Omental fat pad (tissue), 4 donors: ENCODE measurements at places on chromosomes 6 and 20.

- DNase-seq = no peak
These were observed 11.8 kb downstream of the FAM83D start for GRCh38 chr20:38937978-38938473.

GRCh38 chr6:149895833-149896271, 2.1 kb downstream of the RAET1E start:
- no peak for DNase-seq

DNA sequence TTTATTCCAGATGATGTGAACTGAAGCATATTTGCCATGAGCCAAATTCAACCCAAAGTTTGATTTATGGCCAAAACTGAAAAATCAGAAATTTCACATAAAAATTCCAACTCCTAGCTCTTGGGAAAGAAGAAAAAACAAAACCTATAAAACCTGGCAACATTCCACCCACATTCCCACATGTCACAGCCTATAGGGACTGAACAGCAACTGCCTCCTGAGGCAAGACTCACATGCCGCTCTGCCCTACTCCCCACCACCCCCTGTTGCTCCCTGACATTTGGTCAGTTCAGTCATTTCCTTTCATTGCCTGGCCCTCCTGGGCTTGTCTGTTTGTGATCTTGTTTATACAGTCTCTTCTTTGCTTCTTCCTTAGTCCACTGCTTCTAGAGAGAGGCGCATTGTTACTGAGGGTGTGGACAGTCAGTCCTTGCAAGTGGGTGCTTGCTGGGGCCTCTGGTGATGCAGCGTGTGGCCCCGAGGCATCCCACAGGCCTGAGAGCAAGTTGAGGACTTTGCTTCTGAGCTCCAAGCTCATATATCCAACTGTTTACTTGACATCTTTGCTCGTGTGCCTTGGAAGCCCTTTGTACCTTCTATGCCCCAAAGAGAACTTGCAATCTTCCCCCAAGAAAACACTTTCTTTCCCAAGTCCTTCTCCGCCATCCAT, 31.4 kb downstream of the NFATC2 start:
- DNase-seq = no peak

DNA sequence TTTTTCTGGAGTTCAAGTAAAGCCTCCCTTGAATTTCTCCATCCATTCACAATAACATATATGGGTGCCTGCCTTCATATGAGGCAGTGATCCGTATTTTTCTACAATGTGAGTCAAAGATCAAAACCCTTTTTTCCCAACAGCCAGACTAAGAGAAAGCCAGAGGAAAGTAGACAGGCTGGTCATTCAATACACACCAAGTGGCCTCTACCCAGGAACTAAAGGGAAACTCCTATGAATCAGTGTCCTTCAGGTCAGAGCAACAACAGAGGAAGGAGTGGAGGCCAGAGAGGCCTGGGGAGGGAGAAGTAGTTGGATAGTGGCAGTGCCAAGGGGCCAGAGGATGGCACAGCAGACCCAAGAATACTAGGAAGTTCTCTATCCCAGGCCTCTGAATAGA, 23.8 kb downstream of the SIM1 start:
- no peak for DNase-seq

DNA sequence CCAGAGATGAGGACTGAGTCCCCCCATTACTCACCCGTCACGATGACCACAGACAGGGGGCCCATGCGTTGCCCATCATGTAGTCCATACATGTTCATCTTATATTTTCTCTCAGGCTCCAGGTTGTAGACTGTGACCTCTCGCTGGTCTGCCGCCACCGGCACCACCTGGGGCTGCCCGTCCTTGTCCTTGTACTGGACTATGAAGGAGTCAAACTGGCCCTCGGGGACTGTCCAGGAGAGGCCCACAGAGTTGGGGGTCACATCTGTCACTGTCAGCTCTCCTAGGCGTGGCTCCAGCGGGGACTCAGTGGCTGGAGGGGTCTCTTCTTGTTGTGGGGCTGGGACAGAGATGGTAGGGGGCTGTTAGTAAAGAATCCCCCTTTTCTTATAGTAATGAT, 35.4 kb downstream of the CYP21A2 start:
- DNase-seq = no peak

GRCh38 chr20:43548273-43548880, 10.4 kb upstream of the SGK2 start:
- DNase-seq = no peak

GRCh38 chr20:38806855-38807655, 1.6 kb downstream of the PPP1R16B start:
- no peak for DNase-seq

DNA sequence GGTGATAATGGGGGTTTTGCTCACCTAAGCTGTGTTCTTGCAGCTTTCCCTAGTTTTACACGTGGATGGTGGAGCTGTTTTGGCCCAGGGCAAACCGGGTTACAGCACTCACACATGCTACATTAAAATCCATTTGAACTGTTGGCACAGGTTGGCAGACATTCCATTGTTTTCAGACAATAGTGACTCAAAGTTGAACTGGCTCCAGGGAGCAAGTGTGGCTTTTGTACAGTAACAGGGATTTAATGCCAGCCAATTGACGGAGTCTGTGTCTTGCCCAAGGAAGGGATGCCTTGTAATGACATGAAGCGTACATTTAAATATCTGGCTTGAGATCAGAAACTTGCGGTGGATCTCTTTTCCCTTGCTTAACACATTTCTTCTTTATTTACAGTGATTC, 183.1 kb downstream of the DTNBP1 start:
- DNase-seq = no peak

GRCh38 chr6:16684195-16684689, 77.0 kb downstream of the ATXN1 start:
- DNase-seq = no peak

GRCh38 chr6:142321451-142321850, 19.6 kb downstream of the ADGRG6 start:
- no peak for DNase-seq

GRCh38 chr6:82205930-82206392, 41.6 kb downstream of the IBTK start:
- DNase-seq = no peak

DNA sequence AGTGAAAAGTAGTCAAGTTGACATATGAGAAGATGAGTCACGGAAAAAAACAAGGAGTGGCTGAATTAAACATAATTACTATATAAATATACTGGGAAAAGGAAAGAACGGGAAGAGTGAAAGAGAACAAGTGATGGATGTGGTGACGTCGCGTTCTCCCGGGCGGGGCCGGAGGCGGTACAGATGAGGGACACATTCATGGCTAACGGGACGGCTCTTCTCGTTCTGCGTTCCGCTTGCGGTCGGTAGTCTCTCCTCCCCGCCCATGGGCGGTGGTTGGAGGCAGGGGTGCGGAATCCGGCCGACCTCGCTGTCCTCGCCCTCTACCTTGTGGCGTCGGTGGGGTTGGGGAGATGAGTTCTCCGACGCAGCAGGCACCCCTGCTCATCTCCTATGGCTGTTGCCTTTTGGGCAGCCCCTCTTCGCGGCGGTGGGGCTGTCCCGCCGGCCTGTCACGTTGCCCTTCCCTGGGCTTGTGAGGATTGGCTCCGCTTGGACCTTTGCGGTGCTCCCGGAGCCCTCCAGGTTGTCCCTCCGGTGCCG, 22.5 kb downstream of the HLA-G start:
- DNase-seq = no peak

- no peak for DNase-seq
These were observed 574.1 kb downstream of the HAO1 start for GRCh38 chr20:7366189-7366588.

- DNase-seq = no peak
These were observed 142.1 kb upstream of the PDE10A start for GRCh38 chr6:165805067-165805555.

GRCh38 chr20:50229156-50229607, 38.6 kb downstream of the CEBPB start:
- DNase-seq = no peak

DNA sequence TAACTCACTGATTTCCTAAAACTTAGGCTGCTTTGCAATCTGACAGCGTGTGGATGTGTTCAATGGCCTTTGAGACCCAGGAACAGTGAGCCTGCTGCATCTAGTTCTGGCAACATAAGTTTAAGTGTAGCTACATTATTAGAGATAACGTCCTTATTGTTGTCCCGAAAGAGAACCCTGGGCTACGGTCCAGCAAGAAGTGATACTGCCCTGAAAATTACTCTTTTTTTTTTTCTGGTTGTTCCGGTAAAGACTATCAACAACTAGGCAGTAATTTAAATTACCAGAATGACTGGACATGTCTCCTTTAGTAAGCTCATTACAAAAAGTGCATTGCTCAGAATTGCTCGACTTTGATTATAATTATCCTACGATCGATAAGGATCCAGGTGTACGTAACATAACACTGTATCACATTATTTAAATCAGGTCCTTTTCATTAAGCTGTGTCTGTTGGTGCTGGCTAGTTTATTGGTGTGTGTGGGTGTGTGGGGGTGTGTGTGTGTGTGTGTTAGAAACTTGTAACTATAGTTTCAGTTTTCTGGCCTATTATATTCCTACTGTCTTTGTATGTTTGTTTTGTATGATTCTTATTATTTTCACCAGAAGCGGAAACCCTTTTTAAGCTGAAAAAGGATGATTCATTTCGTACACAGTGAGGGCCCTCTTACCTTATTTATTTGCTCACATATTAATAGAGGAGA, 3.0 kb downstream of the TSHZ2 start:
- no peak for DNase-seq

DNA sequence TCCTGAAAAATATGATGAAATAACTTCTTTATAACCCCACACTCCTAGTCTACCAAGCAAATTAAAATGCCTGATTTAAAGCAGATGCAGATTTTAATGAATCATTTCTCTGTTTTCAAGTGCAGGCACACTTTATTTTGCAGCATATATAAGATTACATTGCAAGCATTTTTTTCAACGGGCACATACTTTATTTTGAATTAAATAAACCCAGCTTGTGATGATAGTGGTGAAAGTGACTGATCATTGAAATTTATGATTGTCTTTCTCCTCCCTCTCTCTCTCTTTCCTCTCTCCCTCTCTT, 12.2 kb upstream of the MOXD1 start:
- no peak for DNase-seq

DNA sequence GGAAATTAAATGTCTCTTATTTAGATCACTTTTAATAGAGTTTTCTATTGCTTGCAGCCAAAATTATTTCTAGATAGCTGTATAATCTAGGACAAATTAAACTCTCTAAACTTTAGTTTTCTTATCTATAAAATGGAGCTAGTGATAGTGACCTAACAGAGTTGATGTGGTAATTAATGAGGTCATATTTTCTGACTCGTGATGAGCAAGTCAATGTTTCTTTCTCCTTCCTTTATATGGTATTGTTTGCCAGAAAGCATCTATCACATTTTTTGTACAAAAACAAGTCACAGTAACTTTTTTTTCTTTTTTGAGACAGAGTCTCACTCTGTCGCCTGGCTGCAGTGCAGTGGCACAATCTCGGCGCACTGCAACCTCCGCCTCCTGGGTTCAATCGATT, 267.7 kb downstream of the FARS2 start:
- no peak for DNase-seq

GRCh38 chr6:124882579-124883393, 79.5 kb upstream of the RNF217 start:
- no peak for DNase-seq

DNA sequence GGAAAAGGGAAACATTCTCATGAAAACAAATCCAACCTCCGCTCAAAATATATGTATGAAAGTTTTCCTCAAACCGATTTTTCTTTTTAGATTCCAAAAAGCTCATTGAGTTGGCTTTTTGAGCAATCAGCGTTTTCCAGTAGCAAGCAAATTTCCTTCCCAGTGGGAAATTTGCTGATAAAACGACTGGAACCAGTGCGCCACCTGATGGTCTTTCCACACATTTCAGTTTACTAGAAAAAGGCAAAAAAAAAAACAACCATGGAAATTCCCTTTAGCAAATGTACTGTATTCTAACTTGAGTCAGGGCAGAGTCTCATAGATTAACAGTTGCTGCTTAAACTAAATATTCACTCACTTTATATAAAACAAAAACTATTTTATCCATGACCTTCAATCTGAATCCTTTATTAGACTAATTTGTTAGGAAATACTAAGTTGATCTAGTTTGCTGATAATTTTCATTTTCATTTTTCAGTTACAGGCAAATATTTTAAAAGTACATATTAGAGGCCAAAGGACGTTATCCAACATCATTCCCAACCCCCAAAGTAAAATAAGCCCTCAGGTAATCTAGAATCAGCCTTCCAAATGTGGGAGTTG, 271.5 kb downstream of the FOXA2 start:
- no peak for DNase-seq

GRCh38 chr20:32442630-32443373, 84.7 kb downstream of the ASXL1 start:
- DNase-seq = no peak

DNA sequence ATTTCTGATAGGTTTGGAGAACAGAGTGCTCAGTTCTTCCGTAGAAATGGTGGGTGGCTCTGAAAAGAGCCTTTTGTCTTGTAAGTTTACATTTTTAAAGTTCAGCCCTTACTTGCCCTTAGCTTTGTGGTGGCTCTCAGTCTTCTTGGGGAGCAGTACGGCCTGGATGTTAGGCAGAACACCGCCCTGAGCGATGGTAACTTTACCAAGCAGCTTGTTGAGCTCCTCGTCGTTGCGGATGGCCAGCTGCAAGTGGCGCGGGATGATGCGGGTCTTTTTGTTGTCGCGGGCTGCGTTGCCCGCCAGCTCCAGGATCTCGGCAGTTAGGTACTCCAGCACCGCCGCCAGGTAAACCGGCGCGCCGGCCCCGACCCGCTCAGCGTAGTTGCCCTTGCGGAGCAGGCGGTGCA, 19.5 kb downstream of the OR2B2 start:
- DNase-seq = no peak

- DNase-seq = no peak
These were observed 10.5 kb downstream of the TNFAIP3 start for GRCh38 chr6:137877606-137878005.

DNA sequence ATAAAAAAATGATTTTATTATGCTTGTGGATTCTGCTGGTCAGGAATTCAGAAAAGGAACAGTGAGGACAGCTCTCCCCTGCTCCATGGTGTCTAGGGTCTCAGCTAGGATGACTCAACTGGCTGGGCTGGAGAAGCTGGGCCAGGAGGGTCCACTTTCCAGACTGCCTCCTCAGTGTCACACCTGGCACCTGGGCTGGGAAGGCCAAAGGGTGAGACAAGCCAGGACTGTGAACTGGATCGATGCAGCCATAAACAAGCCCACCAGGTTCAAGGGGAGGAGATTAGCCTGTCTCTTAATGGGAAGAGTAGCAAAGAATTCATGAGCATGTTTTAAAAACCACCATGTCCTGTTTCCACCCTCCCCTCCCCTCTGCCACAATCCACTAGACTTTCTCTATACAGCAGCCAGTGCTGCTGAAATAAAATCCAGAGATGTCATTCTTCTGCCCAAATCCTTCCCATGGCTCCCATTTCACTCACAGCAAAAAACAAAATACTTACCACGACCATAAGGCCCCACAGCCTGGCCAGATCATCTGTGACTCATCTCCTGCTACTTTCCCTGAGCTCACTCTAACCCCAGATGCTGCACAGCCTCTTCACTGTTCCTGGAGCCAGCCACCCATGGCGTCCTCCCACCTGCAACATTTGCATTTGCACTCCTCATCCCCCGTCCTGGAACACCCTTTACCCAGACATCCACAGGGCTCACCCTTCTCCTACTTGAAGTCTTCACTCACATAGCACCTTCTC, 13.8 kb downstream of the SPTLC3 start:
- no peak for DNase-seq

GRCh38 chr6:45599053-45599452, 221.3 kb upstream of the SUPT3H start:
- DNase-seq = no peak

- no peak for DNase-seq
These were observed 350.3 kb downstream of the KIF16B start for GRCh38 chr20:16222859-16223411.

- DNase-seq = no peak
These were observed 6.3 kb downstream of the TAF4 start for GRCh38 chr20:62059401-62059800.
